ENCODE measurements at places on chromosomes 6 and 20. TPM values are rescaled to one million over a fixed set of nuclear protein-coding genes. Genes with fewer than 3 reads are reported as not detected.
A peak's percentile ranks its signal among the peaks of the same experiment; 100 is the strongest.

GRCh38 chr6:170298688-170299087 lies 7.8 kb upstream of the DLL1 start:
- DNase-seq = no peak

DNA sequence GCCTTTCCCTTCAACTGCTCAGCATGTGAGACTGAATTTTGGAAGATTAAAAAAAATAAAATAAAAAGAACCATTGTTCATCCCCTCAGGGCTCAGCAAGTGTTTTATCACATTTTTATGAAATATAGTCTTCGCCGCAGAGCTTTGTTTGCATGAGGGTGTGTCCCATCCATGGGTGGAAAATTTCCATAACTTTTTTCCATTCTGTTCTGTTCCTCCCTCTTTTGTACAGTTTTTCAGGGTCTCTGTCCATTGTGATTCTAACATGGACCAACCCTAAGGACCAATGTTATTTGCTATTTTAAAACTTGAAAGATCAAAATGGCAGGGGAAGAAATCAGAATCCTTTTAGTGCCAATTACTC lies 213.3 kb upstream of the SGK1 start:
- DNase-seq = no peak

- DNase-seq = peak; percentile 8
Observed at GRCh38 chr6:2111162-2111677, 134.2 kb downstream of the GMDS start.

- peak; percentile 41 for DNase-seq
Observed at GRCh38 chr6:105459864-105460263, 57.0 kb upstream of the PREP start.

SIM1 gene
- total RNA-seq = not detected

BFSP1 gene
- total RNA-seq = 9.7 TPM

DDR1 gene
- 39.0 TPM for total RNA-seq

GRCh38 chr6:14748679-14749078 lies 497.2 kb upstream of the JARID2 start:
- no peak for DNase-seq

ZNF311 gene
- 1.2 TPM for total RNA-seq

GRCh38 chr20:57829805-57830514 lies 120.1 kb upstream of the PMEPA1 start:
- DNase-seq = no peak
